ENCODE measurements at places on chromosomes 7 and 10. TPM values are rescaled to one million over a fixed set of nuclear protein-coding genes. Genes with fewer than 3 reads are reported as not detected.

Gene WIPF3
- total RNA-seq: 0.17 TPM

Gene LRRC4
- 1.0 TPM for total RNA-seq

Gene MACC1
- under 0.01 TPM for total RNA-seq

Gene RAPGEF5
- total RNA-seq: 269 TPM

Gene PRKAG2
- total RNA-seq: 16.8 TPM

Gene SYT15
- total RNA-seq: 0.51 TPM

Gene HUS1
- total RNA-seq: 16.8 TPM

Gene CCL24
- not detected for total RNA-seq

Gene ST8SIA6
- 0.34 TPM for total RNA-seq

Gene OR2A5
- total RNA-seq: not detected

Gene TDRD1
- total RNA-seq: under 0.01 TPM

Gene ZPBP
- not detected for total RNA-seq

Gene NMT2
- total RNA-seq: 40.6 TPM

Gene TCAF2
- total RNA-seq: 14.0 TPM

Gene PITX3
- not detected for total RNA-seq

Gene LRRC18
- not detected for total RNA-seq

Gene KNDC1
- not detected for total RNA-seq

Gene COL17A1
- 0.84 TPM for total RNA-seq

Gene SPDYE2B
- not detected for total RNA-seq

Gene DENND2A
- total RNA-seq: 1.0 TPM

Gene VSIR
- total RNA-seq: 25.1 TPM

Gene ATRNL1
- 0.17 TPM for total RNA-seq

Gene CRYGN
- not detected for total RNA-seq

Gene SEMA3E
- total RNA-seq: 0.37 TPM

Gene SFRP4
- not detected for total RNA-seq

Gene CALML3
- not detected for total RNA-seq

Gene CADPS2
- 69.4 TPM for total RNA-seq

Gene PDLIM1
- 62.5 TPM for total RNA-seq

Gene GPR158
- total RNA-seq: not detected

Gene FGFR2
- 0.42 TPM for total RNA-seq

Gene OPN1SW
- not detected for total RNA-seq

Gene NXPH1
- total RNA-seq: not detected

Gene GPR15LG
- total RNA-seq: not detected

Gene GSDME
- total RNA-seq: 17.7 TPM

Gene SPDYE9
- not detected for total RNA-seq

Gene SORBS1
- 3.6 TPM for total RNA-seq

Gene GRIFIN
- not detected for total RNA-seq

Gene RAB19
- total RNA-seq: not detected

Gene DYNC1I1
- 15.1 TPM for total RNA-seq

Gene CALHM3
- not detected for total RNA-seq

Gene FGFBP3
- total RNA-seq: 0.34 TPM

Gene CDHR1
- 0.68 TPM for total RNA-seq

Gene PRSS1
- total RNA-seq: not detected

Gene ADAP1
- total RNA-seq: 1.7 TPM

Gene CPN1
- total RNA-seq: not detected

Gene HIBADH
- 33.8 TPM for total RNA-seq

Gene CNPY1
- total RNA-seq: not detected

Gene OR9A2
- not detected for total RNA-seq

Gene ZNF783
- 7.5 TPM for total RNA-seq

Gene HACD1
- total RNA-seq: 27.9 TPM

Gene DPP6
- total RNA-seq: not detected

Gene TMEM140
- 76.1 TPM for total RNA-seq

Gene NRCAM
- 16.0 TPM for total RNA-seq

Gene PNLIPRP2
- total RNA-seq: not detected

Gene SPDYE6
- total RNA-seq: not detected

Gene SPAM1
- not detected for total RNA-seq

Gene GTPBP4
- 42.0 TPM for total RNA-seq

Gene PDE1C
- total RNA-seq: 1.2 TPM

Data from dermis blood vessel endothelial cell (primary cell).